ENCODE measurements at places on chromosomes 7 and 10.

DNA sequence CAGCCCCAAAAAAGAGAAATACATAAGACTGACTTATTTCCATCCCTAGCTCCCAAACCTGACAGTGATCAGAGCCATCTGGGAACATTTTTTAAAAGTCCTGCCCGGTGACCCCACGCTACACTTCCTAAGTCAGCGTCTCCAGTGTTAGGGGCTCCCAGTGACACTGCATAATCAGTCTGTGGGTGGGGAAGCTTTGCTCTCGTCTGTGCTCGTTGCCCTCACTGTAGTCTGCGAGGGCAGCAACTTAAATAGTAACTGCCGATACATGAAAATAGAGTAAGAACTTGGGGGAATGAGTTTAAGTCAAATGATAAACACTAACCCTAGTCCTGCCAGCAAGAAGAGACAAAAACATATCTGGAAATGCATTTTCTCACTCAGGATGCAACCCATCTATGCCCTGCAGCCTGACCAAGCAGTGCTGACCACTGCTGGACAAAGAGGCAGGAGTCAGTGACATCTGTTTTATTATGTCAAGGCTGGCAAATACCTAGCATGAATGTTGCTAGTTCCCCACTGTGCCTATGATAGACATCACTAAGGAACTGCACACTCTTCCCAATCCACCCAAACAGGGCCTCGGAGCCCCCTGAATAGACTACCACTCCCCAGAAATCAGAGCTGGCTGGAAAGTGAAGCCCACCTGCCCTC is 18.7 kb downstream of the ERCC6 start:
- no peak for DNase-seq

GRCh38 chr7:104979167-104979841 is 34.7 kb upstream of the KMT2E start:
- no peak for DNase-seq

DNA sequence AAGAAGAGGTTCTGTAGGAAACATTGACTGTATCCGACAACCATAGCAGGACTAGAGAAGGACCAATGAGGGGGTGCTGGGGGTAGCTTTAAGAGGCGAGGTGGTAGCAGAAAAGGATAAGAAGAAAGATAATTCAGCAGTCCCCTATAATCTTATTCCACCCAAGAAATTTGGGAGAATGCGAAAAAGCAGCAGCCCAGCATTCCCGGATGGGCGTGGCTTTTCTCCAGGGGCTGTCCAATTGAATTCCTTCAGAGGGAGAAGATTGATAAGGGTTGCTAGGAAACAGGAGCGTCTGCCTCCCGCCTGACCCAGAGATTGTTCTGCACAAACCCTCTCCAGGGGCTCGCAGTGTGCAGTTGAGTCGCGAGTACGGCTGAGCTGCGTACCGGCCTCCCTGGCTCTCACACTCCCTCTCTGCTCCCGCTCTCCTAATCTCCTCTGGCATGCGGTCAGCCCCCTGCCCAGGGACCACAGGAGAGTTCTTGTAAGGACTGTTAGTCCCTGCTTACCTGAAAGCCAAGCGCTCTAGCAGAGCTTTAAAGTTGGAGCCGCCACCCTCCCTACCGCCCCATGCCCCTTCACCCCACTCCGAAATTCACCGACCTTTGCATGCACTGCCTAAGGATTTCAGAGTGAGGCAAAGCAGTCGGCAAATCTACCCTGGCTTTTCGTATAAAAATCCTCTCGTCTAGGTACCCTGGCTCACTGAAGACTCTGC is at the start of gene GRM3:
Gene GRM3, plus strand, starts transcription at position 349 of the 721 bp plus-strand sequence. CDS start 121,237 bp downstream, outside the sequence.
- DNase-seq, result peak; percentile 39

- DNase-seq, result no peak
Measured at GRCh38 chr10:69394020-69394419, 22.7 kb downstream of the TACR2 start.

GRCh38 chr7:28226003-28226402 is 45.4 kb upstream of the JAZF1 start:
- no peak for DNase-seq

DNA sequence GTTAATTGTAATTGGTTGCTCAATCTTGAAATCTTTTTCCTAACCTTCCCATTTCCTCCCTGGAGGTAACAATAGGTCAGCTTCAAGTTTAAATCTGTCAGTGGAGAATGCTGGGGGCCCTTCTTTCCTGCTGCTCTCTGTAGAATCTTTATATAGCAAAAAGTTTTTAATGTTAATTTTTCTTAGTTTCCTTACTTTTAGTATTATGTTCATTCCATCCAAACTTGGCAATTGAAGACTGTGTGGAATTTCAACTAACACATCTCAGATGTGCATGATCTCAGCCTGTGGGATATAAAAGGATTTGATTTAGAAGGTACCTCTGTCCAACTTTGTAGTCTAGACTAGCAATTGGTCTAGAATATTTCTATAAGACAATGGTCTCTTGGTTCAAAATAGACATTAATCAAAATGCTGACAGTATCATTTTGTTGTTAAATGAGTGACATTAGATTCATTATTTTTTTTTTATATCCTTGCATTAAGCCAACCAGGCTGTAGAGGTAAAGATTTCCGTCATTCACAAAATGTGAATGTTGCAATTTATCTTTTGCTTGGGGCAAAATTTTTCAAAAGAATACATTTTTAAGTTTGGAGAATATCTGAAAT is 100.4 kb upstream of the SEMA3A start:
- DNase-seq, result no peak

DNA sequence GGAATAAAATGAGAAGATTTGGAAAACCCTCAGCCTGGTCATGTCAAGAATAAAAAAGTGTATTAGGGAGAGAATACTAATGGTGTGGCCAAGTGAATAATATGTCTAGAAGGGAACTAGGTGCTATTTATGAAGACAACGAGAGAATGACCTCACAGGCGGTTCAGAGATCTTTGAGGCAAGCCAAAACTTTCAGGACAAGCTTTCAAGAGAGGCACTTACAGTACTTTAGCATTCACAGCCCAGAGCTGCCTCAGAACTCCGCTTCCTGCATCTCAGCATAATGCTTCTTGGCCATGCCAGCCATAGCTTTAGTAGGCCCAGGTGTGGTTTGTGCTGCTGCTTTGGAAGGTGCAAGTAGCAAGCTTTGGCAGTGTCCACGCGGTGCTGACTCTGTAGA is 37.2 kb upstream of the CCDC7 start:
- DNase-seq, result no peak

DNA sequence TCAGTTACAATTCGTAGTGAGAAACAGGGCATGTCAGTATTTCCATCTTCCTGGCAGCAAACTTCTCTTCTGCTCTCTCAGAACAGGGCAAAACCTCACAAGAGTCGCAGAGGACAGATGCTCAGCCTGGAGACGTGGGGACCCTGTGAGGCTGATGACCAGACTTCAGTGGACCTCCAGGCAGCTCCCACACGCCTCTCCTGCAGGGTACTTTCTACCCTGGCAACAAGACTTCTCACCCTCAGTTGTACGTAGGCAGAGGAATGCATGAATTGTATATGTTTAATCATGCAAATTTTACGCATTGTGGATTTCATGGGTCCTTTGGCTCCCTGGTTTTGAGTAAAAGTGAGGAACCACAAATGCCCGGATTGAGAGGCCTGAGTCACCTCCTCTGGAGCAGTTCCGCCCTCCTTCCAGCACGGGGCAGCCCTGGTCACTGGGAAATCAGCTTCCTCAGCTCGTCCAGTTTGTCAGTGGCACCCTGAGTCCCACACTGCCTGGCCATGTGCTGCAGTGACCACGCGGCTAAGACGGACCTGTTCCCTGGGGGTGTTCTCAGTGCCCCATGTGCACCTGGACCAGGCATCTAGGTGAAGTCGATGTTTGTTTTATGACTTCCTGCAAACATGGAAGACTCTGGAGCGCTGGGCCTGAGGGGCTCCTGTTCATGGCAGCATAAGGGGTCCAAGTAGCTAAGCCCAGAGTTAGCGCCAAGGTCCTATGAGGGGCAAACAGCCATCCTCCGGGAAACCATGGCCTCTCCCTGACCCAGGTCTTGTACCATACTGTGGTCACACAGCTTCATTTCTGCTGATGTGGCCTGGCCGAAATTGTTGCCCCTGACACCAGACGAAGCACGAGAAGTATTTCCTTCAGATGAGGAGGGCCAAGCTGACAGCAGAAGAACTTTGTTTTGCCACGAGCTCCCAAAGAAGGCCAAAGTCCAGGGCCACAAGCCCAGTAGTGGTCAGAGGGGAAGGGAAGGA is 165.1 kb downstream of the TNS3 start:
- DNase-seq, result no peak
